Naive thymus-derived CD4-positive, alpha-beta T cell (primary cell): ENCODE measurements at places on chromosomes 12 and 14.

GRCh38 chr14:91417120-91417982, at the start of gene CCDC88C:
CCDC88C (minus strand) TSS chr14:91417820; CDS start chr14:91417690, 130 bp downstream.
- peak; percentile 88 for DNase-seq

- no peak for DNase-seq
These were observed 988.3 kb downstream of the VRK1 start for GRCh38 chr14:97785495-97785894.

DNA sequence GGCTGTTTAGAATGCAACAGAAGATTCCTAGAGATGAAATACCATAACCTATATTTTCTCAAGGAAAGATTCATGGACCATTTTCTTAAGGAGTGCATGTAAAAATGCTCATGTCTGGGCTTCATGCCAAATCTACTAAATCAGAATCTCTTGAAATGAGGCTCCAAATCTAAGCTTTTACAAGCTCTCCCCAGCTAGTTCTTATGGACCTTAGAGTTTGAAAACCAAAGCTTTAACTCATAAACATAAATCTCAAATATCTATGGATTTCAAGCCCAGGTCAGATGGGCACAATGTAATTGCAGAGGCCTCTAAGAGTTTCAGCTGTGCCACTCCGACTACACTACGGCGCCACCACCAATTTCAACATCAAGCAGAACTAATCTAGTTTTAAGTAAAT, 117.3 kb upstream of the CAND1 start:
- DNase-seq: no peak

DNA sequence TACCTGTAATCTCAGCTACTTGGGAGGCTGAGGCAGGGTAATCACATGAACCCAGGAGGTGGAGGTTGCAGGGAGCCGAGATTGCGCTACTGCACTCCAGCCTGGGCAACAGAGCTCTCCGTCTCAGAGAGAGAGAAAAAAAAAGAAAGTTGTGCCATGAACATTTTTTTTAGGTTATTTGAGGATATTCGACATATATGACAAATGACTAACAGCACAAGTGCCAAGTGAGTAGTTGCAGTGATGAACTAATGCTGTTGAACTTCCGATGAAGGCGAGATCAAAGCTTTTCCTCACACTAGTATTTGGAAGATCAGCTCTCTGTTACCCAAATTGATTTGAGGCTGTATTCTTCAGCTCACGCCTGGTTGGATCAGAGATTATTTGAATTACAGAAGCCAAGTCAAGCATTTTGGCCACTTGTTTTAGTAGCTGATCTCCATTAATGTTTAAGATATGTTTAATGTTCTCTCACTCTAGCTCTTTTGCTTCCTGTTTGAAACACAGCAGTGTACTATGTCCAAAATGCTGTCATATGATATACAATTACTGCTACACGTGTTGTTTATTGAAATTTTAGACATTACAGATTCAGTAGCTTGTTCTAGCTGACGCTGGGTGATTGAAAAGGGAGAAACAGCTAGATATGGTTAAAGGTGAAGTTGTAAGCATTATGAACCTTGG, 43.4 kb downstream of the WDR20 start:
- no peak for DNase-seq

DNA sequence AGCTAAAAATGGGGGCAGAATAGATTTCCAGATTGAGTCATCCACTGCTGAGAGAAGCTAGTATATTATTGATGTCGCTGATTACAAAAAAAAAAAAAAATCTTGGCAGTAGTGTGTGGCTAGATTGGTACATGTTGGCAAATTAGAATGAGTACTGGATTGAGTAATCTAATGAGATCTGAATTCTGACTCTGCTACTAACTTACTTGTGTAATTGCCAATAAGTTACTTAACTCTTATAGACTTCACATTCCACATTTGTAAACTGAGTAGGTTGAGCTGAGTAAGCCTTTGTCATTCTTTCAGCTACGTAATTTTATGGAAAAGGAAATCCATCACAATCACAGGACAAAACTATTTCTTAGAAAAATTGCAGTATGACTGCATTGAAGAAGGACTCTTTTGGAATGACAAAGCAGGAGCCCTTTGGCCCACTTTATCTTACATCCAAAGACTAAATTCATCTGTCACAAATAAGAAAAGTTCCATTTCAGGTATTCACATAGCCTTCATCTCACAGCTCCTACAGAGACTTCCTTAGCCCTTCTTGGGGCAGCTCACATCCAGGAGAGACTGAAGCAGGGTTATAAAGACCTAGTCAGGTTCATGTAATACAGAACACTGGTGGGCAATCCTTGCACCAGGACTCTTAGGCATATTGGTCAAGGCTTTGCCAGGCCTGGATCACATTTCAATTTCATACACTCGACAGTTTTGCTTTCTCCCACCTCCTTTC, 197.3 kb upstream of the CPNE8 start:
- DNase-seq: no peak

DNA sequence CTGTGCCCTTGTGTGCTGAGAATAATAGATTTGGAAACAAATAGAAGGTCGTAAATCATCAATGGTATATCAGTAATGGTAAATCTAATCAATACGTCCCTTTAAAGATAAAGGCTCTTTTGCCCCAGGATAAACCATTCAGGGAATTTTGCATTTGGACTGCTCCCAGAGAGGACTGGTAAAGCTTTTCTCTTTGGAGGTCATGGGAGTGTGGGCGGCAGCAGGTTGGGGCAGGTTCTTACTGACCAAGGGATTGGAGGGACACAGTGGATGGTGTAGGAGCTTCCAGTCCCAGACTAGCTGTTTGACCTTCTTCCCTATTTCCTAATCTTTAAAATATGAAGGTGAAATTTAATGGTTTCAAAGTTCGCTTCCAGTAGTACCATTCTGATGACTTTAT, 87.8 kb upstream of the NTF3 start:
- no peak for DNase-seq

DNA sequence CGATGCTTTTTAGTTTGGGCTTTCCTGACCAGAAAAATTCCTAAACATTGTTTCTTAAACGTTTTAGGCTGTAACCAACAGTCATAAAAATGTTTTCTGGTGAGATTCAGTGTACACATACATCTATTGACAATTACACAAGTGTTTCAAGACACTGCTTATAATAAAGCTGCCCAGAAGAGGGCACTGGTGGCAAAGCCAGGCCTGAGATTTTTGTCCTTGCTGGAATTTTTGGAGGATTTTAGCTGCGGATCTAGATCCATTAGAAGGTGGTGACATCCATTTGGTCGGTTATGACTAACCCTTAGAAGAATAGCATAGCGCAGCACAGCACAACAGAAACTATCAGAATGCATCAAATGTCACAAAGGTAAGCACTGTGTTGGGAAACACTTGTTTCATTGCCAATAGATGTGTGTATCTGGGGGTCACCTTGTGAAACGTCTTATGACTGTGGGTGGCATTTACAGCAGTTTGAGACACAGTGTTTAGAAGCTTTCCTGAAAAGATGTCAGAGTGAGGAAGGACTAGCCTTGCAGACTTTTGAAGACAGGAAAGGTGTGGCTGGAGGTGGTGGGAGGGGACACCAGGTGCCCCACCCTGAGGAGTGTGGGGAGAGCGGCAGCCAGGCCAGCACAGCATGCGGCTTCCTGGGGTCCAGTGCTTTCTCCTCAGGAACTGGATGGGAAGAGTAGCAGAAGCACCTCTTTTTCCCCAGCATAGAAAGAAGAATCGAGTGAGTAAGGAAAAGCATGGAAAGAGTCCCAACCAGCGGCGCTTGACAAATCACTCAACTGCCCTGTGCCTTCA, 54.7 kb upstream of the FKBP4 start:
- DNase-seq: no peak

GRCh38 chr12:94983321-94983720, 20.2 kb downstream of the NDUFA12 start:
- no peak for DNase-seq

- no peak for DNase-seq
These were observed 80.9 kb upstream of the MAP1LC3B2 start for GRCh38 chr12:116478243-116478773.

GRCh38 chr14:75566321-75566720, 12.1 kb upstream of the FLVCR2 start:
- peak; percentile 41 for DNase-seq

DNA sequence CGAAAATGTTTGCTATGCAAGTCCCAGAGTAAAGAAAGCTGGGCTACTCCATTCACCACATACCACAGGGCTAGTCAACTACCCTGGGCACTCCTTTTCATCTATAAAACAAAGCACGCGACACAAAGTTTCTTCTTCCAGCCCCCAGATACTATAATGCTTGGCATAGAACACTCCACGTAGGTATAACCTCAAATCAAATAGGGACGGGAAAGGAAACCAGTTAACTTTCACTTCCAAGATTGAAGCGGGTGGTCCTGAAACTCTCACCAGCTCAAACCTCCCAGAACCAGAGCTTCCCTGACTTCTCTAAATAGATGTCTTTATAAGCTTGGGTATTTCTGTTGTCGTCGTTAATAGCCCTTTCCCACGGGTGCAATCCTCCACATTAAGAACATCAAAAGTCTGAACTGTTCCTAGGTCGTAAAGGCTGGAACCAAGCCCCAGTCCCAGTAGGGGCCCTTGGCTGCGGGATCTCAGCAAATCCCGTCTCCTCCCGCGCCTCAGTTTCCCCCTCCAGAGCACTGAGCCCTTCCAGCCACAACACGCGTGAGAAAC, 647 bp downstream of the LGMN start:
- DNase-seq: no peak

GRCh38 chr12:93115646-93116045, 186.6 kb upstream of the EEA1 start:
- no peak for DNase-seq

- no peak for DNase-seq
These were observed 20.9 kb downstream of the SYNE3 start for GRCh38 chr14:95495538-95496025.

GRCh38 chr14:55109836-55110235, 19.2 kb upstream of the LGALS3 start:
- no peak for DNase-seq

GRCh38 chr12:32734952-32735351, 20.7 kb downstream of the YARS2 start:
- DNase-seq: no peak

- DNase-seq: no peak
These were observed 33.0 kb upstream of the ATP2A2 start for GRCh38 chr12:110248096-110248447.

- DNase-seq: no peak
These were observed 99.5 kb downstream of the NUAK1 start for GRCh38 chr12:106039242-106039641.

- DNase-seq: no peak
These were observed 67.2 kb downstream of the KDM2B start for GRCh38 chr12:121513464-121514183.

- DNase-seq: no peak
These were observed 299.2 kb downstream of the LRIG3 start for GRCh38 chr12:58621126-58621525.

- no peak for DNase-seq
These were observed 90.4 kb upstream of the CCDC91 start for GRCh38 chr12:28099871-28100270.

DNA sequence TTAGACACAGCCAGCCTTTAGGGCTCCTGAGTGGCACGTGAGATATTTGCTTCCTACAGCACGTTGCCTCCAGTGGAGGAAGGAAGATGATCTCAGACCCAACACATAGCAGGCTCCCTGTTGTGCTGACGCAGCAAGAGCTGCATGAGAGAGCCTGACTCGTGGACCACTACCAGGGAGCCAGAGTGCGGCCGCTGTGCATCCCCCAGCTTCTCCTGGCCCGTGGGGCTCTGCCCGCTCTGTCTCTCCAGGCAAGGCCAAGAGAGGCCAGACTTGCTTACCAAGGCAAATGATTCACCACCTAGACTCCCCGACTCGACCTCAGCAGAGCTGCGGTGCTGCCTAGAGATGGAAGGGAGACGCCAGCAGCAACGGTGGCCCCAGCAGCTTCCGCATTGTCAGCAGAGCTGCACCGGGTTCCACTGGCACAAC, 37.5 kb downstream of the MAP3K9 start:
- DNase-seq: no peak

DNA sequence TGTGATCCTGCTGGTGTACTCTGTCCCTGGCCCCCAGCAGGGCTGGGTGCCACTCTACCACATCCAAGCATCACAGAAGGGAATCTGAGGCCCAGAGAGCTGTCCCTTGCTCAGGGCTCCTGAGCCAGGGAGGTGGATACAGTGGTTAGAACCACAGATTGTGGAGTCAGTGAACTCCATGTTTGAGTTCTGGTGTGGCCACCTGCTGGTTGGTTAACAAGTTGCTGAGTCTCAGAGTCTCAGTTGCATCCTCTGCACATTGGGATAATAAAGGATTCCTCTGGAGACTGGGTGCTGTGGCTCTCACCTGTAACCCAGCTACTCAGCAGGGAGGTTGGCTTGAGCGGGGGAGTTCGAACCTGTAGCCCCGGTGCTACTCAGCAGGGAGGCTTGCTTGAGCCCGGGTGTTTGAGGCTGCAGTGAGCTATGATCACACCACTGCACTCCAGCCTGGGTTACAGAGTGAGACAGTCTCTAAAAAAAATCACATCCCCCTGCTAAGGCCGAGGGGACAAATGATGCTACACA, 39.4 kb downstream of the MVK start:
- no peak for DNase-seq

DNA sequence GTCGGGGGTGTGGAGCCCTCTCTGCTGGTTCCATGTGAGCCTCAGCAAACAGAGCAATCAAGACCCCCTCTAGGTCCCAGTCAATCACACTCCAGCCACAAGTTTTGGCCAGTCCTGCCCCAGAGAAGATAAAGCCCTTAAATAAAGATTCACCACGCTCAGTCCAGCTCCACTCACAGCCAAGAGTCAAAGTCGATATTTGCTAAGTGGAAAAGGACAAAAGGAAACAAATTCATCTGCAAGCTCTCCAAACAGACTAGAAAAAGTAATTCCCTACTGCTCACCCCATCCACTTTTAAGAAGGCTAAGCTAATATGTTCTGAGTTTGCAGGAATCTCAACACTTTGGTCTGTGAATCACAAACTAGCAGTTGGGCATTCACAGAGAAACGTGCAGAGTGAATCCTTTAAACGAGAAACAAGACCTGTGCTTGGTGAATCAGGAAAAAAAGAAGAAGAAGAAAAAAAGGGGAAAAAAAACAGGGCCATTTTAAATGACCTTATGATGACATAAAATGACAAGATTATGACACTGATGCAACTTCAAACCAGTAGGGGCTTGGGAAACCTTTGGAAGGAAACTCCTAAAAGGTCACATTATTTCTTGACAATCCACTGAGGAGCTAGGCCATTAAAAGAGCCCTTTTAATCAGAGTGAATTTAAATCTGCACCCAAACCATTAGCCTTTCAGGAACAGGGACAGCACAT, 41.8 kb upstream of the FOXN3 start:
- DNase-seq: no peak

DNA sequence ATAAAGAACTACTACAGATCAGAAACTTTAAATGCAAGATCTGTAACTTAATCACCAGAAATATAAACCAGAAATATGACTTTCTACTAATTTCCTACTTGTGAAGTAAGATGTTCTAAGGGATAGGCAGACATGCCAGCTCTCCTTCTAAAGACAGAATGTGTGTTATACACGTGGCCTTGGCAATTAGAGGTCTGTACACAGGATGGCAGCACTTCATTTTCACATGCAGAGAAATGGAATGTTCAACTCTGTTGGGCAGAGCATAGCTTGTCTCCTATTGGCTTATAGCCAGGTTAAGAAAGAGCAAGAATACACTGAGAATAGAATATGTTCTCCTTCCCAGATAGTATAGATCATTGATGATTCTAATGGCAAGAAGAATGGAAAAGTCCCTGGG, 403.8 kb downstream of the DAD1 start:
- no peak for DNase-seq
